ENCODE measurements at places on chromosomes 16 and 17.

GRCh38 chr16:30725418-30725792 lies 22.8 kb upstream of the PHKG2 start:
- DNase-seq, result no peak

- no peak for DNase-seq
Observed at GRCh38 chr17:66214884-66215528, 14.2 kb downstream of the APOH start.

GRCh38 chr17:7711051-7711755 lies 6.2 kb downstream of the EFNB3 start:
- DNase-seq, result no peak

GRCh38 chr17:30274887-30275286 lies 16.9 kb downstream of the BLMH start:
- DNase-seq, result no peak

All from Ammon's horn (tissue), 1 donor.